Activated CD8-positive, alpha-beta memory T cell treated with anti-CD3 and anti-CD28 coated beads, Interleukin-2, amount 10 ng/mL, durations not matched to agents 7 days and 5 days (primary cell): ENCODE measurements at places on chromosomes 4 and X. TPM values are rescaled to one million over a fixed set of nuclear protein-coding genes. Genes with fewer than 3 reads are reported as not detected.

DNA sequence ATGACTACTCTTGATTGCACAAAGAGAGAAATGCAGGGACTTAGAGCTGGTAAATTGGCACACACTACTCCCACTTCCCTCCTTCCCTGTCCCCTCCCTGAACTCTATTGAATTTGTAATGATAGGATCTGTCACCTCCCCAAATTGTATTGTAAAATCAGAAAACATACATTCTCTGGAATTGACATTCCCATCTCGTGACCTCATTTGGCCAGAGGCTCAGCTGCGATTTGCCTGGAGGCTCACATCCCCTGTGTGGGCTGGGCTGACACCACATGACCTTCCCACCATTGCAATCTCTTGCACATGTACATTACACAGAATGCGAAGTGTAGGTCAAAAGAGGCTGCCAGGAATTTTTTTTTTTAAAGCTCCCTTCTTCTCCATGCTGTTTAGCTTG, 172.1 kb downstream of the MID1IP1 start:
- H3K4me3 ChIP-seq: no peak overlapping the region
- no peak overlapping the region for H3K27ac ChIP-seq
- H3K4me1 ChIP-seq: peaks cover 3% of the 10 kb centered on the region
- no peaks in the 10 kb centered on the region for H3K36me3 ChIP-seq
- H3K27me3 ChIP-seq: no peaks in the 10 kb centered on the region

DNA sequence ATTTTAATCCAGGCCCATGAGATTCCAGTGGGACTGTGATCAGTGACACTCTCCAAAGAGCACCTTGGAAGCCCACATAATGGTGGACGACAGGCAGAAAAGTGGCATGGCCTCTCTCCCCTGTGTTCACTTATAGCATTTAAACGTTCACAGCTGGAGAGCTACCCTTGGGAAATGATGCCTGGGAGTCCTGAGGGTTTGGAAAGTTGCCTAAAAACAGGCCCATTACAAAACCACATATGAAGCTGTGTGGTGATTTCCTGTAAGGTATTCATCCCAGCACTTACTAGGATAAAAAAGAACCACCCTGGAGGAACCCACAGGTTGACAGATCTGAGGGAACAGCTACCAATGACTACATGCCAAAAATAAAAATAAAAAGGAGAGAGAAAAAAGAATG, 193.2 kb downstream of the RASL11B start:
- H3K4me1 ChIP-seq: no peaks in the 10 kb centered on the region
- peaks cover 3% of the 10 kb centered on the region for H3K36me3 ChIP-seq
- H3K4me3 ChIP-seq: no peak overlapping the region
- no peaks in the 10 kb centered on the region for H3K27me3 ChIP-seq
- H3K27ac ChIP-seq: no peak overlapping the region

- no peak for DNase-seq
- H3K27me3 ChIP-seq: no peaks in the 10 kb centered on the region
- no peak overlapping the region for H3K27ac ChIP-seq
- no peaks in the 10 kb centered on the region for H3K36me3 ChIP-seq
These were observed 182.7 kb downstream of the PPARGC1A start for GRCh38 chr4:23706972-23707651.

CYP4V2 gene
- total RNA-seq: 14.6 TPM

EFNB1 gene
- 4.3 TPM for total RNA-seq

GRCh38 chr4:119946359-119946758, 120.3 kb downstream of the MAD2L1 start:
- DNase-seq: no peak
- no peak overlapping the region for H3K4me3 ChIP-seq
- no peaks in the 10 kb centered on the region for H3K4me1 ChIP-seq
- no peak overlapping the region for H3K27ac ChIP-seq
- H3K36me3 ChIP-seq: no peaks in the 10 kb centered on the region

DNA sequence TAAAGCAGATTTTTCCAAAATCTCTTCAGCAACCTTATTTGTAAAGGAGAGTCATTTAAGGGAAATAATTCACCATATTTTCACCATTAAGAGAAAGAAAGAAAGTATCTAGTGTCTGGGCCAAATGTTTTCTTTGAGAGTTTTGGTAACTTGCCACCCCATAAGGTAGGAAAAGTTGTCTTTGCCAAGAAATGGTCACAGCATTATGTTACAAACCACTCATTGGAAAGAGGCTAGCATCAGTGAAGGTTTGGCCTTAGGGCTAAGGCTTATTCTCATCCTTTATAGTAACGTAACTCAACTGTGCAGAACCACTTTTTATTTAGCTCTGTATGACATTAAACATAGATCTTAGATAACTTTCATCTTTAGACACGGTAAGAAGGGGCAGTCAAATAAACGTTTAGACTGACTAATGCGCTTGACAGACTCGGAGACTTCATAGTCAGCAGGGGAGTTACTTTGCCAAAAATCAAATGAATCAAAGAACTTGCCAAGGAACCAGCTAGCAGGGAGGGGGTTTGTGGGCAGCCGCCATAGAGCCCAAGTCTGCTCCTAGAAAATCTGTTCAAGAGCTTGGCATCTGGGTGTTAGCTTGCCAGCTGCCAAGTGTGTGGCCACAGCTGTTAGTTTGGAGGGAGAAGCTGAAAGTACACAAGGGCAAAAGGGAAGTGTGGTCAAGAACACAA, 182.8 kb upstream of the GRID2 start:
- no peaks in the 10 kb centered on the region for H3K27me3 ChIP-seq
- H3K27ac ChIP-seq: no peak overlapping the region

CC2D2A gene
- total RNA-seq: not detected
